ENCODE measurements at places on chromosomes 11 and 22.

- DNase-seq = no peak
Measured at GRCh38 chr11:84524422-84525051, 1102.6 kb downstream of the DLG2 start.

GRCh38 chr22:37599153-37599552 lies 9.5 kb upstream of the GGA1 start:
- no peak for DNase-seq

DNA sequence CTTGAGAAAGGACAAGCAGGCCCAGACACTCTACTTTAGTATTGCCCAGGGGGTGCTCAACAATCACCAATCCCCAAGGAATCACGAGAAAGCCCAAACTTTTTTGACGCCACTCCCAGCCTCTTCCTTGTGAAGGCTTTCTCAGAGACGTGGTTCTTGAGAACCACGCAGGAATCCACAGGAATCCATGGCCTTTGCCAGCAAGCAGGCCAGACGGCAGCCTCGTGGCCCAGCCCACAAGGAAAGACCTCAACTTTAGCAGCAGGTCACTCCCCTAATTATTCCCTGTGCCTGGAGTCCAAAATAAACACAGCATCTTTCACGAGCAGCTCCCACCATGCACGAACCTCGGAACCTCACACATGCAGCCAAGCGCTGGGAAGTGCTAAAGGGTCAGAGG lies 104.2 kb downstream of the WT1 start:
- DNase-seq = no peak

- no peak for DNase-seq
Measured at GRCh38 chr11:61918251-61918937, 1.0 kb upstream of the RAB3IL1 start.

DNA sequence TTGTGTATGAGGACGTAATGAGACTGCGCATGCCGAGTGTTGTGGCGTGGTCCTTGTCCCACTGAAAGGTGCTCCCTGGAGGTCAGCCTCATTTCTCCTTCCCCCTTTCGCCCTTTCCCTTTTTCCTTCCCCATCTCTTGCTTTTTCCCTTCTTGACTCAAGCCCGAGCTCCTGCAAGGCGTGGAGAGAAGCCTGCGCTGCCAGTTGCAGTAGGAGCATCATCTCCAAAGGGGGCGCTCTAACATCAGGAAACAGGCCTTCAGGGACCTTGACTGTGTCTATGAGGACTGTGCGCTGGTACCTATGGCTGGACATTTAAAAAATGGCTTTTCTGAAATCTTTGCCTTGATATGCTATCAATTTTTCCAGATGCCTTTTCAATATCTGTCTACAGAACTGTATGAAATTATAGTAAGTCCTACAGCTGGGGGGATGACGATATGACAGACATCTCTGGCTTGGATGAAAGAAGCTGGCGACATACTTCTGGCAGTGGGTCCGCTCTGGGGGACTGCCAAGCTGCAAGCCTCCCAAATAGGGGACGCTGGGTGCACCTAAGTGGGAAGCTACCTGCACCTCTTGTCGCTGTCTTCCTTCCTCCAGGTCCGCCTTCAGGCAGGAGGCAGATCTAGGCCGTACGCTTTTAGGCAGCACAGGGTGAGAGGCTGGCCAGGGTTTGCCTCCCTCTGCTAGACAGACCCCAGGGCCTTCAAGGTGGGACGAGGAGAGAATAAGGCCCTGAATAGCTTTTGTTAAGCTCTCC lies 96.5 kb downstream of the NXPE2 start:
- DNase-seq = peak; percentile 67

DNA sequence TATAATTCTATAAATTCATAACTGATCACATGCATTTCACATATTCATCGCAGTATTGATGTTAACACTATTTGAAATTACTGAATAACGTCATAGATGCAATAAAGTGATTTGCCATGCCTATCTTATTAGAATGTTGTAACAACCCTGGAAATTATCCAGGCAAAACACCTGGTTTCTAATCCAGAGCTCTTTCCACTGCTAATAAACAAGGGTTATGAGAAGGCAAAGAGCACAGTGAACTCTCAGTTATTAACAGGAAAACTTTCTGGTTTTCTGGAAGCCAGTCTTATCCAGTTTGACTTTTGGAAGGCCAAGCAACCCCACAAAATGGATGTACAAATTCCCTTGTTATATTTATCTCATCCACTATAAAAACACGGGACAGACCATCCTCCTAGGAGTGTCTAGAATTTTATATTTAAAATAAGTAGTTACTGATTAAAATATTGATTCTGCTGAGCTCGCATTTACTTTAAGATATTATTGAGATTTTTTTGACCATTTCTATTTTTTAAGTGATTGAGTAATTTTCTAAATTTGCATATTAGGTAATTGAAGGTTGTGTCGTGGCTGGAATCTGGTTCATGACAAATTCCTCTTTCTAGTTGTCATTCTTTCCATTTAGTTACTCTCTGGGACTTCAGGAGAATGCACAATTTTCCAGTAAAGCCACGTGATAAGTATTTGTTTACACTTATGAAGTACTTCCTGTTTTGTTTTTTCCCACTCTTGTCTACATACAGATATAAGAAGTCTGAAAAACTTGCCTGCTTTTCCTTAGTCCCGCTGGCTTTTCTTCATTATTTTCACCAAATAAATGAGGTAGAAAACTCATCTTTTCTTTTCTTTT lies 47.9 kb downstream of the DCUN1D5 start:
- no peak for DNase-seq

DNA sequence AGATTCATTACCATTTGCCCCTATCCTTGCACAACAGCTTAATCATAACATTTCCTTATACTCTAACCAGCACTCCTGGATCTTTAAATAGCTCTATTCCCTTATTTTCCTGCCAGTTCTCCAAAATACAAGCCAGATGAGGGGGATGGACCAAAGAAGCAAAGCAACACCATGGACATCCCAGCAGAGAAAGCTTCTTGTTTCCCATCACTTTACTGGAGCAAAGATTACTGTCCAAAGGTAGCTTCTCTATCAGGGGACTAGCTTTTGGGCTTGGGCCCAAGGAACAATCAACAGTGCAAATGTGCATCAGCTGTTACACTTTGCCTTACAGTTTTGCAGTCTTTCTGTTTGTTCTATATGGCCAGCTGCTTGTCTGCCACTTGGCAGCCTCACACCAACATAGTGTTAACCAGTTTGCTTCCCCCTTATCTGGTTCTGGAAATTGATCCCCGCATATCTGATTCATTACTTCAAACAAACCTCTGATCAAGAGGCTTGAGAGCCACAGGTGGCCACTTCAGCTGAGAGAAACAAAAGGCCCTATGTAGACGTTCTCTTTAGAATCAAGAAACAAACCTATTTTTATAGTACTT lies 814.3 kb downstream of the METTL15 start:
- DNase-seq = no peak

- no peak for DNase-seq
Measured at GRCh38 chr22:50601669-50602337, 1.2 kb downstream of the MAPK8IP2 start.

DNA sequence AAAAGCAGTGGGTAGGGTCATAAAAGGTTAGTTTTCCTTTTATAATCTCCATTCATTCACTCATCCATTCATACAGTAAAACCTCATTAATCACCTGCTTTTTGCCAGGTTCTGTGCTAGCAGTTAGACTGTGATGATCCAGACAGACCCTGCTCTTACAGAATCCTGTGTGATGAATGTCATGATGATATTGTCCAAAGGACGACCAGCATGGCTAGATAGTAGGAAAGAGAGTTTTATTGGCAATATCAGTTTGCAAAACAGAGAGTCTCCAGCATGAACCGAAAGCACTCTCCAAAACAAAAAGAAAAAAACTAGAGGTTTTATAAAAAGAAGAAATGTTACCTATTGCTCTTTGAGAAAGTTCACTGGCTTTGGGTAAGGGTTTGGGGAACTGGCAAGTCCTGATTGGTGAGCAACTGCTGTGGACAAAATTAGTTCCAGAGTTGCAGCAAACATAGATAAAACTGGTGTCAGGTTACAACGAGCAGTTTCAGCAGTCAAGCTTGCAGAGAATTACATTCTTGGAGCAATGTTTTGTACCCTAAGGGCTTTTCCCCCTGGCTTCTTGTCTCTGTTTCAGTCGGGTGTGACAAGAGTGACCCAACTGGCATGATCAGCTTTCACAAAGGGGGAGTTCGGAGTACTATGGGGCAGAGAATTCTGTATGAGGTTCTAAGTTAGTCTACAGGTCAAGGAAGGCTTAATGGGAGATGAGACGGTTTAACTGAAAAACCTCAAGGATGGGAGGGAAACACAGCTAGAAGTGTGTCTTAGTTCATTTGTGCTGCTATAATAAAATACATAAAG lies 58.3 kb downstream of the HSD17B12 start:
- DNase-seq = no peak

DNA sequence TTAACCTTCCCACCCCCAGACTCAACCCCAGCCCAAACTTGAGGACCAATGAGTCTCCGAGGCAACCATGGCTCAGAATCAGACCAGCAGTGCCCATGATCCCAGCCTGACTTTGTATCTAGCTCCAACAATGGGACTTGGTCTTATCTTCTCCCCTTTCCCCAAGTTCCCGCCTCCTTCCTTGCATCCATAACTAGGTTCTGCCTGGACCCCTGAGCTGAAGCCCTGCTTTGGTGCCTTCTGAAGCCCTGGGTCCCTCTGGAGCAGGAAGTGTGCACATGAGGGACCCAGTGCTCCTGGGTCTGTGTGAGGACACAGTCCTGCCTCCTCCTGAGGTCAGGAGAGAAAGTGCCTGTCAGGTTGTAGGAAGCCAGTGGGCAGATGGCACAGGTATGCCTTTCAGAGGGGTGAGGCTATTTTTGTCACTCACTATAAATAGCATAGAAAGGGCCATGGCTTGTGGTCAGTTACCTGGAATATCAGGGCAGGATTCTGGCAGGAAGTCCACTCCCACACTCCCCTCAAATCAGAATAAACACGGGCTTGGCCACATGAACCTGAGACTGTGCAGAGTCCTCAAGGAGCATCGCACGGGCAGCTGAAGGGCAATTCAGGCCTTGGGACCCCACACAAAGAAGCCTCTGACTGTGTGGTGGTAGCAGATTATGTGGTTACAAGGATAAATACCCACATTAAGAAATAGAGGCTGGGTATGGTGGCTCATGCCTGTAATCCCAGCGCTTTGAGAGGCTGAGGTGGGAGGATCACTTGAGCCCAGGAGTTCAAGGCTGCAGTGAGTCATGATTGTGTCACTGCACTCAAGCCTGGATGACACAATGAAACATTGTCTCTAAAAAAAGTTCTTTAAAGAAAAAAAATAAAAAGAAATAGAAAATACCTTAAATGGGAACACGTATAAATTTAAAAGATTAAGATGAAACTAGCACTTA lies 27.4 kb downstream of the RCN1 start:
- no peak for DNase-seq

DNA sequence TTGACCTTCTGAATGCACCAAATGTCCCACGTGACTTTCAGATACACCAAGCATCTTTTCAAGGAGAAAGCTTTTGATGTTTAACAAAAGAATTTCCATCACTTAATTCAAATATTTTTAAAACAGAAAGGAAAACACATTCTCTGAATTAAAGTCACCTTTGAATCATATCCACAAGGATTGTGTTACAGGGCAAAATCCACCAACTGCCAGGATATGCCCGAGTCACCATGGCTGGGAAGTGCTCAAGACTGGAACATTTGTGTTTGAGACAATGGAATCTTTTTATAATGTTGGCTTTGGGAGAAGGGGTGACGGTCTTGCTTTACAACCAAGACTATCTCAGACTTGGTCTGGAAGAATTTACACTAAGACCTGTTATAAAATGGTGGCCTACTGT lies 40.8 kb downstream of the BID start:
- DNase-seq = no peak

GRCh38 chr11:29645373-29645772 lies 371.5 kb downstream of the KCNA4 start:
- no peak for DNase-seq

- DNase-seq = no peak
Measured at GRCh38 chr11:121540627-121541026, 87.9 kb upstream of the SORL1-AS1 start.

Data from NCI-H774 (cell line).